ENCODE measurements at places on chromosomes 4 and X.

GRCh38 chrX:17814059-17814458 is 47.0 kb downstream of the RAI2 start:
- DNase-seq, result no peak

GRCh38 chrX:130594453-130594916 is 192.7 kb downstream of the RBMX2 start:
- DNase-seq, result no peak

- DNase-seq, result no peak
Measured at GRCh38 chr4:6008092-6008551, 10.1 kb downstream of the C4orf50 start.

- DNase-seq, result no peak
Measured at GRCh38 chrX:118763489-118763888, 36.1 kb downstream of the IL13RA1 start.

DNA sequence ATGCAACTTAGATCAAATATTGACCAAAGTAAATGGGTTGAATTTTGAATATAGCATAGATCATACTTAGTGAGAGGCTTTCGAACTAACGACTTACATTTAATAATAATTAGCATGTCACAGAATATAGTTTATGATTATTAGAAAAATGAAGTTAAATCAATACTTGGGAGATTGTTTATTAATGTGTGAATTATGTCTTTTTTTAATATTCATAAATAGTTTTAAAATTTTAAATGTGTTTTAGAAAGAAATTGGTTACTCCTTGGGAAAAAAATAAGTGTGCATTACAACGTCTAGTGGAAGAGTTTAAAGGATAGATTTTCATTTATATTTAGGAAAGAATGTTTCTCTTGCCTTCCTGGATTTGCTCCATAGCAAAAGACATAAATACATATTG is 7.3 kb downstream of the FGA start:
- DNase-seq, result no peak

DNA sequence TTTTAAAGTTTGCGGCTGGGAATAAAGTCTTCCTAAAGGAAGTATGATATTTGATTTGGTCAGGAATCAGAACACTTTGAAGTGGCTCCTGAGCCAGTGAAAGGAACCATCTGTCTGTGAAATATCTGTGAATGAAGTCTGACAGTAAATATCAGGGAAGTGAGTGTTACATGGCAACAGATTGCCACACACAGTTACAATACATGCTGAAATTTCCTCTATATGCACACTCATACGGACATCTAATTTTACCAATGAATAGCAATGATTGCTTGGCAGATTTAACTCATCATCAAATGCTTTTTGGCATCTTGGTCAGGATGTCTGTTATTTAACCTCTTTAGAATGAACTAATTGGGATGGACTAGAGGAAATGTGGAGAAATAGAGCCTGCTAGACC is 1023.8 kb downstream of the FAT4 start:
- no peak for DNase-seq

DNA sequence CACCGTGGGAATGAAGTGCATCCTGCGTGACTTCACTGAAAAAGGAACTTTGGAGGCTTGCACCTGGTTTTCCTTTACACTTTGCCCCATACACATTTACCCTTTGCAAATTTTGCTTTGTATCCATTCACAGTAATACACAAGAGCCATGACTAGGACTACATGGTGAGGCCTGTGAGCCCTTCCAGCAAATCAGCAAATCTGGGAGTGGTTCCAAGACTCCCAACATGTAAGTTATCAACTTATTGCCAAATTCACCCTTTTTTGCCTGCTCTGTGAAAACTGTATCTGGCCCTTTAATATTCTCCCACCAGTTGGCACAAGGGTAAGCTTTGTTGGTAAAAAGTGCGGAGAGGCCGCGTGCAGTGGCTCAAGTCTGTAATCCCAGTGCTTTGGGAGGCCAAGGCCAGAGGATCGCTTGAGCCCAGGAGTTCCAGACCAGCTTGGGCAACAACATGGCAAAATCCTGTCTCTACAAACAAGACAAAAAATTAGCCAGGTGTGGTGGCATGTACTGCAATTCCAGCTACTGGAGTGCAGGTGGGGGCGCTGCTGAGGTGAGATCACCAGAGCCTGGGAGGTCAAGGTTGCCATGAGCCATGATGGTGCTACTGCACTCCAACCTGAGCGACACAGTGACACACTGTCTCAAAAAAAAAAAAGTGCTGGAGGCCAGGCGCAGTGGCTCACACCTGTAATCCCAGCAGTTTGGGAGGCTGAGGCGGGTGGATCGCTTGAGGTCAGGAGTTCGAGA is 5.0 kb downstream of the PRMT9 start:
- no peak for DNase-seq

DNA sequence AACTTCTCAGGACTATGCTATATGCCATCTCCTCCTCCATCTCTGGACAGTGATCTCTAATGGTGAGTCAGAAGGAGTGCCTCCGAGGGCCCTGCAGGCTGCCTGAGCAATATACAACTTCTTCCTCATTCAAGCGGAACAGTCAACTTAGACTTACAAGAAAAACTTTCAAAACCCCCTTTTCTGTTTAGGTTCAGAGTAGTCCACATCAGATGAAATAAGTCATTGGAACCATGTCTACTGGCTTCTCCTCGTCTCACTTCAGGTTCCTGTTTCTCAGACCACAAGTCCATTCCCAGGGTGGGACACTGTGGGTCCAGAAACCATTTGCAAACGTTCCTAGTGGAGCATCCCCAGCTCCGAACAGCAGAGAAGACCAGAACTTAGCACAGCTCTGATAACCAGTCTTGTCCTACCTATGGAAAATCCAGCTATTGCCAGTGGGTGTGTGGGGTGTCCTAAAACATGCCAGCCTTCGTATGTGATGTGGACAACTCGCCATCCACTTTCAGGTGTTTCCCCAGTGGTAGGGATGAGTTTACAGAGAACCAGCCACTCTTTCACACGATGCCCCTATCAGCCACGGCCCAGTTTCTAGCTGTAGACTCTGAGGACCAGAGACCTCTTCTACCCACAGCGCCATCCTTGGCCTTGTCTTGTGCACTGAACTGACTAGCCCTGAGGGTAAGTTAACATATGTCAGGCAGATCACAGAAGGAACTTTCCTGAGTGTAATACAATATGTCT is 32.7 kb upstream of the NKRF start:
- no peak for DNase-seq

- no peak for DNase-seq
Measured at GRCh38 chr4:98998551-98998950, 3.0 kb downstream of the METAP1 start.

DNA sequence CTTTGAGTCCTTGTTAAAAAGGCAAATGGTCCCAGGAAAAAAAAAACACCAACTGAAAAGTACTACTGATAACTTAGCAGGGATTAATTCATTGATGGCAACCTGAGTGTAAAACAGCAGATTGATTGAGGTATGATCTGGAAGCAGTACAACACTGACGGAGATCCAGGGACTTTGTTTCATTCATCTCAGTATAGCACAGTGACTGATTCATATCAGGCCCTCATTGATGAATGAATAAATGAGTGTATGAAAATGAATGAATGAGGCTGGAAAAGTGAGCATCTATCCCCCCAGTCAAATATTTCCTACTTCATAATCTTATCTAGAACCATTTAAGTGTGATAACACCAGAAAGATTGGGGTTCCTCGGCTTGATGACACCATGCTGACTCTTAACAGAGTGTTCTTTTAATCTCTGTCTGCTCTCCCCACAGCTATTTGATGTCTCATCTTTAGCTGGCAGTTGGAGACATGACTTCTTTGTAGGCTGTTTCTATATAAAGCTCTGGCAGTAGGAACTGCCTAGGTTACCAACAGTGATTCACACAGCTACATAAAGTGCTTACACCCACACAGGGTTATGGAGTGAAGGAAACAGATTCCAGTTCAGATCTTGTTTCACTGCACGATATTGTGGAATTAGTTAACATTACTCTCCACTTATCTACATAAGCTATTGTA is 18.6 kb upstream of the RNF128 start:
- DNase-seq, result no peak

DNA sequence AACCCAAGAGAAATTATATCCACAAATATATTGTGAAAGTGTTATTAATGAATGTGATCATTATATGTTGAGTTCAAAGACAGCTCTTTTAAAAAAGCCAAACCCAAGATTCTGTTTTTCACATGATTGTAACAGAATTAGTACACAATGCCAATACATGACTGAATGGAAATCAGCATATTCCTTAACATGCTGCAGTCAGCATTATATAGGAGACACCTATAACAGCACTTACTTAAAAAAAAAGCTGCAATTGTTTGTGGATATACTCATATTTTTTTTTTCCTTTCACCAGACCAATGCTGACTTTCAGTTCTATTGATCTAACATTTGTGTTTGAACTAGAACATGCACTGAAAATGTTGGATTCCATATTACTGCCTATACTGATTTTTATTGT is 165.2 kb downstream of the CCSER1 start:
- no peak for DNase-seq

DNA sequence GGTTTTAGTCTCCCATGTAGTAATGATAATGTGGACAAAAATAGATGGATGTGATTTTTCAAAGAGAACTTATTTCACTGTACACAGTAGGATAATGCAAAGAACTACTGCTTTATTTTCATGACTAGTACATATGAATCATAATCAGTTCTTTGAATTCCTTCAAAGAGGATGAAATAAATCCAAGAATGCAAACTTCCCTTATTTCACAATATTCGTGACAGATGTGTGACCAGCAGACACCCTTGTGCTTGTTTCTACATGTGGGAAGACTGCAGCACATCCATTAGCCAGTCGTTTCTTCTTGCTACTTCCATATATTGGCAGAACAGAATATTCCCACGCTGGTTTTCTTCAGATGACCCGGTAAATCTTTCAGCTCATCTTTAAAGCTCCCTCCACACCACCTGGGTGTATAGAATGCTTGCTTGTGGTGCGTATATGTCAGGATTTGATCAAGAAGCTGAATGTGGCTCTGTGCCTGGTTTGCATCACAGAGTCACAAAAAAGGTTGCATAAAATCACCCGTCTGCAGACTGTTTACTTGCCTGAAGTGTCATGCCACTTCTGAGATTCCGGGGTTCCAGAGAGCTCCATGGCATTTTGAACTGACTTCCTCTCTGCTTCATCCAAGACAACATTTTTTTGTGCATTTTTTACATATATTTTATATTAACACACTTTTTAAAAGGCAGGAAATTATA is 47.7 kb upstream of the FAT4 start:
- no peak for DNase-seq

DNA sequence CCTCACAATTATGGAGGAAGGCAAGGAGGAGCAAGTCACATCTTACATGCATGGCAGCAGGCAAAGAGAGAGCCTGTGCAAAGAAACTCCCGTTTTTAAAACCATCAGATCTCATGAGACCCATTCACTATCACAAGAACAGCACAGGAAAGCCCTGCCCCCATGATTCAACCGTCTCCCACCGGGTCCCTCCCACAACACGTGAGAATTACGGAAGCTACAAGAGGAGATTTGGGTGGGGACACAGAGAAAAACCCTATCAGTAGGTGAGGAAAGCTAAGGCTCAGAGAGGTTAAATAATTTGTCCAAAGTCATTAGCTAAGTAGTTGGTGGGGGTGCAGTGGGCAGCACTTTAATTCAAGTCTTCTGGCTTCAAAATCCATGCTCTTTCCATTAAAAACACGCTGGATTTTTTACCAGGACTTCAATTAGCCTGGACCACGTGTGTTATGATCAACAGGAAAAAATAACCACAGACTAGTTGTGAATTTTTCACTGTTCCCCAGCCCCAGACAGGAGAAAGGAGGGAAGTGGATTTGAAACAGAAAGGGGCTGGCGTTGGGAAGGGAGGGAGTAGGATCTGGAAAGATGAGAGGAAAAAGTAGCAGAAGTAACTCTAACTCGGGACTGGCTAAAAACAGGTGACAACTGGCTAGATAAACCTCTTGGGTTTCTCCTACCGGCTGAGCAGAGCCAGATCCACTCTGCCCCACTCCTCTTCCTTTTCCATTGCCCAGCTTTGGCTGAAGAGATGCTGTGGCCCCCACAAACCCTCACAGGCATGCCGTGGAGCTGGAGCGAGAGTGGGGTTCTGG is 986 bp downstream of the MTMR8 start:
- no peak for DNase-seq

- no peak for DNase-seq
Measured at GRCh38 chrX:151564035-151564434, 560 bp downstream of the PASD1 start.

- no peak for DNase-seq
Measured at GRCh38 chr4:1579001-1579900, 104.9 kb downstream of the FAM53A start.

DNA sequence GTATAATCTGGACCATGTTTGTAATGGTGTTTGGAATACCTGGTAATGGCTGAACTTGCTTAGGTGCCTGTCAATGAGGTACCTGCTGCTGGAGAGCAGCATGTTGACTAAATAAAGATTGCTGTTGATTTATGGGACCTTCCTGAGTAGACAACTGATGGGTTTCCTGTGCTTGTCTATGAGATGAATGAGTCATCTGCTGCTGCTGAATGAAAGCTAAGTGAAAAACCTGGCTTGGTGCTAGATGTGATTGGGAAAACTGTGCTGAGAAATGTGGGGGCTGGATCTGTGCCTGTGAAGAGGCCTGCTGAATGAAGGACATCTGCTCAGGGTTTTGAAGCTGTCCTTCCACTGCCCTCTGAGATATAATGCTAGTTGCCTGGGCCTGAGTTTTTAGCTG is 69.6 kb downstream of the WNK3 start:
- no peak for DNase-seq

DNA sequence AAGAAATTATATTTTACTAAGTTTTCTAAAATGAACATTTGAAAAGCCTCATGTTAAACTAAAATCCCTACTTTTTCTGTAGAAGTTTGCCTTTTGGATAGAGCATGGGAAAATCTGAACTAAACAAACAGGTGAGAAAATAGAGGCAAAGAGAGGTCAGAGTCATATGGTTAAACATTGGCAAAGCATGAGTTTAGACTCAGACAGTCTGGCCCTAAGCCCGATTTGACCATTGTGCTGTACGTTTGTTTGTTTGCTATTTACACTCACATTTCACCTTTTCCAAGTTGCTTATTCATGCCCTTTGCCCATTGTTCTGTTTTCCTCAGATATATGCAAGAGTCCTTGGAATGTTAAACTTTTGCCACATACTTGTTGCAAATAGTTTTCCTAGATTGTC is 85.4 kb downstream of the TIGD2 start:
- DNase-seq, result no peak

DNA sequence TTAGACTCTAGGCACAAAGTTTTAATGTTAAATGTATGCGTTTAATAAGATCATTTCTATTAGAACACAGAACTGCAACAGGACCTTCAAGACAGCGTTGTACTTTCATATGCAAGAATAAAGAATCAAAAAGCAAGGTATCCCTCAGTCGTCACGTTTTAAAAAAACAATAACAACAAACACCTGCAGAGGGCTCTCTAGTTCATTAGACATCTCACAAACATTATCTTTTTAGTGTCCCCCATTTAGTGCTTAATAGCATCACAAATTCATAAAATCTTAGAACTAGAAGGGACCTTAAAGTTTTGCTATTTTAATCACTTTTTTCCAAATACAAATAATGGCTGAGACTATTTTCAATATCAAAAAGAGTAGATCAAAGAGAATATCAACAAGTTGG is 236.6 kb downstream of the DCHS2 start:
- DNase-seq, result no peak
